Stimulated activated CD4-positive, alpha-beta T cell treated with anti-CD3 and anti-CD28 coated beads, TNF-alpha, amount 100 ng/mL, for 48 hours (primary cell): ENCODE measurements at places on chromosomes 13 and 19.
A peak's percentile ranks its signal among the peaks of the same experiment; 100 is the strongest.

DNA sequence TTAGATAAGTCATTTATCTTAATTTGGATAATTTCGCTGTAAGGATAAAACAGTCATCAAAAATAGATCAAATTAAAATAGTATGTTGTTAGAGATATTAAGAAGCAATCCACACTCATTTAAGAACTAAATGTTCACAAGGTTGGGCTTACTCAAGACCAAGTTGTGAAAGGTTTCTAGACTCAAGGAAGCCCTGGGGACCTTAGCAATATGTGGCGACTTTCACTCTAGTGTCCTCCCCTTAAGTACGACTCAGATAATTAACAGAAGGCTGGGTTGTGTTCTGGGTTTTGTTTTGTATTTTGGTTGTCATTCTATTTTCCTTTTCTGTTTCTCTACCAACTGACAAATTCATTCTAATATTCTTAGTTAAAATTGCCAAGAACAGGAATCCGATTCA, 1008.0 kb downstream of the PCDH9 start:
- DNase-seq: no peak

DNA sequence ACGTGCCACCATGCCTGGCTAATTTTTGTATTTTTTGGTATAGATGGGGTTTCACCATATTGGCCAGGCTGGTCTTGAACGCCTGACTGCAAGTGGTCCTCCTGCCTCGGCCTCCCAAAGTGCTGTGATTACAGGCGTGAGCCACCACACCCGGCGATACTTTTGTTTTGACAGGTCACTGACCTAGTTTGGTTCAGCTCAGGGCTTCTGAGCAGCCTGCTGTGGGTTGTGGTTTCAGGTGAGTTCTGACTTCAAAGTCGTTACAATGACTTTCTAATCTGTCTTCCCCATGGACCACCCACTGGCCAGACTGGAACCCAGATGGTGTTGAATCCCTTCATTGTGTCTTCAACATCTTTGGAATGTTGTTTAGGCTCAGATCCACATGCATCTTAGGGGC, 73.8 kb downstream of the TRPM4 start:
- DNase-seq: peak; percentile 33

GRCh38 chr13:43528992-43529391, 257.8 kb downstream of the ENOX1 start:
- DNase-seq: no peak

DNA sequence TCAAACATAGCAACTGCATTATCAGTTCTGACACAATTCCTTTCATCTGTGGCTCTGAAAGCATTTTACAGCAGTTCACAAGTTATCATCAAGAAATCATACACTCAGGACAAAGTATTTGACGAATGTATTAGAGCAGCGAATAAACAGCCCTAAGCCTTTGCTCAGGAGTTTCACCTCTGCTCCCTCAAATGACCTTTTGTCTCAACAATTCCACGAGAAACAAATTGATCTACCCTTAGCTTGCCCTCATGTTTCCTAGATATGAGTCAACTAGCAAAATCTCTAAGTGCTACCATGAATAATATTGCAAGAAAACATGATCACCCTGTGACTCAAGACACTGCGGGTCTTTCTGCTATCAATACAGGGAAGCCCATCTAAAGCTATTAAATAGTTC, 396.1 kb downstream of the EFNB2 start:
- DNase-seq: no peak

DNA sequence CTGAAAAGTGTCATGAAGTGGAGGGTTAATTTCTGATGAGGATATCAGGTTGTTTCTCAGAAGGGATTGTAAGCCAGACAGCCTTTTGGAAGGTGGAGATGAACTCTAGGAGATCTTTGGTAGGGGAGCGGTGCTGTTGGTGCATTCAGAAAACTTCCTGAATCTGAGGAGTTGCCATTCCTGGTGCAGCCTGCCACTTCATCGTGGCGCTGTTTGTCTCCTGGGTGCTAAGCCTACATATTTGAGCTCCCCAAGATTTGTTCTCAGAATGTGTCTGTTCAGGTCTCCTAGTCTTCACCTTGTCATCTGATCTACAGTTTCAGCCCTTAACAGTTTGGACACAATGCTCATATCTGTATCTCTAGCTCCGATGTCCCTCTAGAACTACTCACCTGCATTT, 285.6 kb downstream of the MTUS2 start:
- no peak for DNase-seq

GRCh38 chr13:96667294-96668018, 326.8 kb downstream of the OXGR1 start:
- DNase-seq: no peak

DNA sequence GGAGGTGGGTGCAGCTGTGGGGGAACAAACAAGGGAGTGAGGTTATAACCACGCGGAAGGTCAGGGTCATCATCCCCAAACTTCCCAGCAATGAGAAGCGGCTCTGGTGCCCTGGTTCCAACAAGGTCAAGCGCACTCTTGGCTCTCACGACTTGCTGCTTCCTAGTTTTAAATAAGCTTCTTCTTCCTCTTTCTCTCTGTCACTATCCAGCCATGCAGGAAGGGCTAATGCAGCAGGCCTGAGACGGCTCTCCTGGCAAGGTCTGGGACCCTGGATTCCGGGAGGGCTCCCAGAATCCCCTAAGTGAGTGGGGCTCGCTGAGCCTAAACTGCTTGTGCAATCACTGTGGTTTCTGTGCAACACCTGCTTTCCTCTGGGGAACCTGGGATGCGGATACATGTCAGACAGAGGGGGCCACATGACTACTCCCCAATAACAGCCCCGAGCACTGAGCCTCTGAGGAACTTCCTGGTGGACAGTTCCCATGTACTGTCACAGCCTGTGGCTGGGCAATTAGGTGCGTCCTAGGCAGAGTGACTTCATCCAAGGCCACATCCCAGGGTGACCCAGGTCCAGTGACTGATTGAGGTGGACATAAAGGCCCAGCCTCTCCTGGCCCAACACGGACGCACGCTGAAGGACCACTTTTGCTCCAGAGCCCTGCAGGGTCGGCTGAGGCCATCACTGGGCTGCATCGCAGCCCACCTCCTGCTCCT, 24.2 kb downstream of the VRK3 start:
- DNase-seq: no peak

DNA sequence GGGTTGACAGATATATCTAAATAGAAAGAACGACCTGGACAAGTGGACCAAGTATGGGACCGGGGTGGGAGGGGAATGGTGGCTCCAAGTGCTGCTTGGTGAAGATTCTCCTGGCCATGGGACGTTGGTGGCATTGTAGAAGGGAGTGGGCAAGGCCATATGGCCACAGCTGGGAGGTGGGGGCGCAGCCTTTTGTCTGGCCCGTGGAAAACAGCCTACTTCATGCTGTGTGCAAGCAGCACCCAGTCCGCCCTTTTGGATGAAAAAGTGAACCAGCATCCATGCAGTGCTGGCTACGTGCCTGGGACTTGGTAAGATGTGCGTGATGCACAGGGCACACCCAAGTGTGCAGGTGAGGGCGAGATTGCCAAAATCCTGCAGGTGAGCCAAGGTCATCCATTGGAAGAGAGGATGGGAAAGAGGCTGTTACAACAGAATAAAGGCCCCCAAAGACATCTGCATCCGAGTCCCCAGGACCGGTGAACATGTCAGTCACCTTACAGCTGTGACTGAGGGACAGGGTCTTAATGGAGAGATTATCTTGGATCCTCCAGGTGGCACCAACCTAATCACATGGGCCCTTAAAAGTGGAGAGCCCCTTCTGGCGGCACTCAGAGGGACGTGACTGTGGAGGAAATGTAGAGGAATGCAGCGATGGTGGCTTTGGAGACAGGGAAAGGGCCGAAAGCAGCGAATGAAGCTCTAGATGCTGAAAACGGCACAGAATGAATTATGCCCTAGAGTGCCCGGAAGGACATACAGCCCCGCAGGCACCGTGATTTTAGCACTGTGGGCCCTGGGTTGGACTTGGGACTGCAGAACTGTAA, 40.8 kb downstream of the TEX29 start:
- DNase-seq: no peak
